Activated naive CD4-positive, alpha-beta T cell treated with anti-CD3 and anti-CD28 coated beads, Interleukin-2, amount 10 ng/mL, durations not matched to agents 5 hours and 36 hours (primary cell): ENCODE measurements at places on chromosomes 7 and 10. TPM values are rescaled to one million over a fixed set of nuclear protein-coding genes. Genes with fewer than 3 reads are reported as not detected.

Gene MASTL
- total RNA-seq, result 23.4 TPM

Gene GARIN1A
- 0.45 TPM for total RNA-seq

Gene PIP
- not detected for total RNA-seq

Gene RTKN2
- 8.3 TPM for total RNA-seq

Gene KAZALD1
- total RNA-seq, result 0.48 TPM

Gene DYNC1I1
- total RNA-seq, result not detected

Gene ITGA8
- not detected for total RNA-seq

Gene NME8
- not detected for total RNA-seq

Gene ADARB2
- 4.4 TPM for total RNA-seq

Gene HPS1
- 89.3 TPM for total RNA-seq

Gene SGCE
- 0.34 TPM for total RNA-seq

Gene CDNF
- 0.65 TPM for total RNA-seq

Gene CEP55
- total RNA-seq, result 50.5 TPM

Gene DPP6
- not detected for total RNA-seq

Gene PFKP
- total RNA-seq, result 176 TPM

Gene RGS10
- total RNA-seq, result 162 TPM

Gene LAMB1
- total RNA-seq, result not detected

Gene WBP1L
- 28.1 TPM for total RNA-seq

Gene SEMA3A
- total RNA-seq, result 1.8 TPM

Gene HOXA4
- not detected for total RNA-seq

Gene CYCS
- total RNA-seq, result 81.9 TPM

Gene CFAP43
- not detected for total RNA-seq

Gene SPDYE5
- total RNA-seq, result 0.13 TPM

Gene ACTA2
- 4.4 TPM for total RNA-seq

Gene GNAT3
- not detected for total RNA-seq

Gene BZW2
- 47.8 TPM for total RNA-seq

Gene CD36
- not detected for total RNA-seq

Gene JAKMIP3
- 0.45 TPM for total RNA-seq

Gene CLCN1
- total RNA-seq, result not detected

Gene PTPRZ1
- total RNA-seq, result not detected

Gene FAM25C
- not detected for total RNA-seq

Gene SLC18A3
- not detected for total RNA-seq

Gene NXPH1
- not detected for total RNA-seq

Gene ZPBP
- total RNA-seq, result not detected

Gene VWDE
- 2.5 TPM for total RNA-seq

Gene GBX1
- total RNA-seq, result not detected

Gene IDI2
- not detected for total RNA-seq

Gene EPDR1
- total RNA-seq, result 0.19 TPM

Gene PNLIPRP1
- not detected for total RNA-seq

Gene SLC18A2
- not detected for total RNA-seq

Gene ADCYAP1R1
- total RNA-seq, result not detected

Gene DYDC1
- total RNA-seq, result not detected

Gene PNLIPRP2
- total RNA-seq, result not detected

Gene TAS2R5
- 1.3 TPM for total RNA-seq

Gene KLF6
- 177 TPM for total RNA-seq

Gene KLF14
- total RNA-seq, result not detected

Gene CUEDC2
- total RNA-seq, result 62.6 TPM

Gene HOXA9
- not detected for total RNA-seq

Gene SUN3
- total RNA-seq, result 0.98 TPM

Gene OR2A7
- 3.7 TPM for total RNA-seq

Gene OGDHL
- total RNA-seq, result not detected

Gene VSIR
- 132 TPM for total RNA-seq

Gene PPP1R9A
- not detected for total RNA-seq

Gene BMS1
- 15.9 TPM for total RNA-seq

Gene GPR146
- 9.8 TPM for total RNA-seq

Gene FGFBP3
- total RNA-seq, result 1.6 TPM

Gene CYP26C1
- total RNA-seq, result 0.05 TPM
